ENCODE measurements at places on chromosomes 2 and 18.

DNA sequence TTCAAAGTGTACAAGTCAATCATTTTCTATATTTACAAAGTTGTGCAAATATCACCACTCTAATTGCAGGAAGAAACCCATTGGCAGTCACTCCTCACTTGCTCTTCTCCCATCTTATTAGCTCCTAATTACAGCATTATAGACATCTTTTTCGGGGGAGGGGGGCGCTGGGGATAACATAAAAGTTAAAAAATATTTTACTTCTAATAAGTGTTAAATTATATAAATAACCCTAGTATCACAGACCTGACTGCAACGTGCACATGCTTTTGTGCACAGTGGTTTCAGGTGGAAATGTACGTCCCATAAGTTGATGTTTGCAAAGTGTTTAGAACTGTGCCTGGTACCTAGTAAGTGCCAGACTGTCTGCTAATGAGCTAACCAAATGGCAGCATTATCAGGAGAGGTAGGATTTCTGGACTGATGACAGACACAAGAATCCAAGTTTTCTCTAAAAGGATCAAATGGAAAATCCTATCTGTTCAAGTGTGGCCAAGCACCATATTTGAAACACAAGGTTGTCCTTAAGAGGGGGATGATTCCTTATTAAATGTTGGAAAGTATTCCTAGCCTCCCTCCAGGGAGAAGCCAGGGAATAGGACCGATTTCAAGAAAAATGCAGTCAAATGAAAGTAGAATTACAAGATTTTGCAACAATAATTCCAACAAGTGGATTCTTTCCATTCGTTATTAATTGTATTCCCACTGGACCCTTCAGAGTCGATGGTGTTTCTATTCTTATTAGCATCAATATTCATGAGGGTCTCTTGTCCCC, 70.0 kb downstream of the ACKR3 start:
- DNase-seq = no peak

DNA sequence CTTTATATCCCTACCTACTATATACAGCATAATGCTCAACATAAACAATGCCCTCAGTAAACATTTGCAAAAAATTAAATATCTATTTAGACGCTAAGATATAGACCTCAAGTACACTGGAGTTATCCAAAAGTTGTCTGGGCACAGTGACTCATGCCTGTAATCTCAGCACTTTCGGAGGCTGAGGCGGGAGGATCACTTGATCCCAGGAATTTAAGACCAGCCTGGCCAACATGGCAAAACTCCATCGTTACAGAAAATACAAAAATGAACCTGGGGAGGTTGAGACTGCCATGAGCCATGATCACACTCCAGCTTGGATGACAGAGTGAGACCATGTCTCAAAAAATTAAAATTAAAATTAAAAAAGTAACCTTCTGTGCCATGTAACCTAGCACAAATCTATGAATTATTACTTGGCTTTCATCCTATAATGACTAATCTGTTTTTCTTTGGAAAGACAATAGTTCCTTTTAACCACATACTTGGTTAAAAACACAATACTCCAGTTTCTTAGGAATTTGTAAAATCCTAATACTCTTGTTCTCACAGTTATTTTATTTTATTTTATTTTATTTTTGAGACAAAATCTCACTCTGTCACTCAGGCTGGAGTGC, 6.7 kb upstream of the TNFAIP6 start:
- no peak for DNase-seq

- peak; percentile 64 for DNase-seq
Observed at GRCh38 chr2:172226244-172227061, 123.8 kb upstream of the DLX2 start.

DNA sequence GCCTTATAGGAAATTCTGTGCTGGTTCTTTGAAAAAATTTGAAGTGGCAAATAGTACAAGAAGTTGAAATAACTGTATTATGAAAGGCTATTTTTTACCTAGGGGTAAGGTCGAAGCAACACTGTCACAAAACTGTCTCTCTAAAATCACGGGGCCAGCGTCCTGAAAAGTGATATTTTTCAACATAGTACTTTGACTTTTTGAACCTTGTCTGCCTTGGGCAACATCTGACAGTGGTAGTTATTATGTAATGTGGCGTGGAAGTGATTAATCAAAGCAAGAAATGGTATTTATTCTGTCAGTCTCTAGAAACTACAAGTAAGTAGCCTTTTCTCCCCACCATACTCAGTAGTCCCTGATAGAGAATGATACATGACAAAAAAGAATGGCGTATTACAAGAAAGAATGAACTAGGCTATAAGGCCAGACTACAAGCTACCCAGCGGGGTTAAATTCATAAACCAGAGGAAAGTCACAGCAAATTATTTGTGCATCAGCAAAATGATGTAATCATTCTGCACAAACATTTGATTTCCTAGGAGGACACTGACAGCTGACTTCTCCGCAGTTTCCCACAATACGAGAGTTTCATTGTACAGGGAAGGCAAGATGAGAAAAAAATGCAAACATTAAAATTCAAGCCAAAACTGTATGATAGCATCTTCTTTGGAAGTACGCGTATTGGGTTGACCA, 9.8 kb downstream of the GEN1 start:
- no peak for DNase-seq

DNA sequence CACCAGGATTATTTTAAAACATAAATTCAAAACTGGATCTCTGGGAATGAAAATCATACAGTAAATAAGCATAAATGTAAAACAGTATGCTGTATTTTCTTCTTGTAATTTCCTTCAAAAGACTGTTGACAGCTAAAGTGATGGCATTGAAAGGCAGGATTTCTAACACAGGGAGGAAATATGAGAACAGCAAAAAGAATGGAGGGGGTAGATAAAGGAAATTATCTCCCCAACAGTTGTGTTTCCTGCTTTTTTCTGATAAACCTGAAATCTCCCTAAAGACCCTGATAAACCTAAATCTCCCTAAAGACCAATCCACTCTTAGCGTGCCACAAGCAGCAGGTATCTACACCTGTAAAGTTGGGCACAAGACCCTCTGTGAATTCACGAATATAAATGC, 50.8 kb downstream of the PIAS2 start:
- DNase-seq = no peak

DNA sequence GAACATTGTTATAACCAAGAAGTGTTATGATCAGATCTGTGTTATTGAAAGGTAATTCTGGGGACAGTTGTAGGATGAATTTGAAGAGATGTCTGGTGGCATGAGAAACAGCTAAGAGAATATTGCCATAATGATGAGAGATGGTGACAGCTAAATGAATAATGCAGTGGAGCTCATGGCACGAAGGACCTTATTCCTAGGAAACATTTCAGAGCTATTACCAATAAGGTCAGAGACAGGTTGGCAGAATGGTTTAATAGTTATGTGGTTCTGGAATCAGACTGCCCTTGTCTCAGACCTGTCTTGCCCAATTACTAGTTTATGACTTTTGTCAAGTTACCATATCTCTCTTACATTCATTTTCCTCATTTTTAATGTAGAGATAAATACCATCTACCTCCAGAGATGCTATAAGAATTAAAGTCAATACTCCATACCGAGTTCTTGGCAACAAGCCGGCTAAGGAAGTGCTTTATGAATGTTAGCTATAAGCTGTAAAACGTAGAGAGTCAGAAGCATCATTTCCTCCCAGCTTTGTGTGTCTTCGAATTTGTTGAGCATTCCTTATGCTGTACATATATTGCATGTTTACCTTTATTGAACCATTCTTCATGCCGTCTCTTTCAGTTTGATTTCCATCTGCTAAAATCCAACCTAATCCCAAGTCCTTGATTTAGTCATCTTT, 73.6 kb upstream of the COL5A2 start:
- DNase-seq = no peak

- DNase-seq = no peak
Observed at GRCh38 chr2:113282747-113283533, 4.2 kb upstream of the PAX8 start.

DNA sequence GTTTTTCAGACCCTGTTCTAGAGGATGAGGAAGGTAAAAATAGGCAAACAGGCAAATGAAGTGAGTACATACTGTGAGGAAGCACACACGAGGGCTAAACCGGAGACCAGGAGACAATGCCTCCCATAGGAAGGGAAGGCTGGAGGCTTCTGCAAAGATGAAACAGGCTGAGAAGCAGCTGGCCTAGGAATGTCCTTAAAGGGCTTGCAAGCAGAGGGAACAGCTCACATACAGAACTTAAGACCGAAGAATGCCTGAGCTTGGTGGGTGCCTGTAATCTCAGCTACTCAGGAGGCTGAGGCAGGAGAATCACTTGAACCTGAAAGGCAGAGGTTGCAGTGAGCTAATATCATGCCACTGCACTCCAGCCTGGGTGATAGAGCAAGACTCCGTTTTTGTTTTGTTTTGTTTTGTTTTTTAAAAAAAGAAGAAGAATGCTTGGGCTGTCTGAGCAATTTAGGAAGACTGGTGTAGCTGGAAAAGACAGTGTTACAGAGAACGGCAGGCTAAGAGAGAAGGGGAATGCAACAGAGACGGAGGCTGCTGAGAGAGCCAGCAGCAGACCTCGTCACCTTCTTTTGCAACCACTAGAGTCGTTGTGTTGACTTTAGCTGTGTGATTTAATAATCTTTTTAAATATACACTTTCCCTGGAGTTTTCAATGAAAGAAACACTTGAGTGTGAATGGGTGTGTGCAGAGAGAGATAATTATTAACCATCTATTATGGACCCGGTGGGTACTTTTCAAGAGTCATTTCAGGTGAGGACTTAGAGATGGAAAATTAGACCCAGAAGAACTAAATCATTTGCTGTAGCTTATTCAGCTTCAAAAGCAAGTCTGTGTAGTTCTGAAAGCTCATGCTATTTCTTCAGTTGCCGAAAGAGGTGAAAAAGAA, 232.8 kb downstream of the GALR1 start:
- no peak for DNase-seq

GRCh38 chr2:138018866-138019688, 54.8 kb downstream of the HNMT start:
- DNase-seq = no peak

All from activated naive CD4-positive, alpha-beta T cell treated with anti-CD3 and anti-CD28 coated beads for 36 hours (primary cell).